ENCODE measurements at places on chromosomes 2 and 18.

- no peak for DNase-seq
Observed at GRCh38 chr2:116413659-116414058, 1400.8 kb upstream of the DDX18 start.

DNA sequence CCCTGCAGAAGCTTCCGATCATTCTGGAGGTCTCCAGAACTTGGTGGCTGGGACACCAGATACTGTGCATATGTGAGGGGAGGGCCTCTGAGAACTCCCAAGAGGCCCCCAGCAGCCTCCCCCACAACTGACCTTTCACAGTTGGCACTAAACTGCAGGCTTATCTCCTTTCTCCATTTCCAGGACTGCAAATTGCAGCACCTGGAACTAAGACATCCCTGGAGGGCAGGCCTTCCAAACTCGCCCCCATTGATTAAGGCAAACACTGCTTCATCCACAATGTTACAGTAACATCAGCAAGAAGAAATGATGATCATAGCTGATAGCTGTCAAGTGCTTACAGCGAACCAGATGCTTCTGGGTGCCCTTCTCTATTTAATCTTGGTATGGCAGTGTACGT is 67.9 kb downstream of the TGOLN2 start:
- no peak for DNase-seq

DNA sequence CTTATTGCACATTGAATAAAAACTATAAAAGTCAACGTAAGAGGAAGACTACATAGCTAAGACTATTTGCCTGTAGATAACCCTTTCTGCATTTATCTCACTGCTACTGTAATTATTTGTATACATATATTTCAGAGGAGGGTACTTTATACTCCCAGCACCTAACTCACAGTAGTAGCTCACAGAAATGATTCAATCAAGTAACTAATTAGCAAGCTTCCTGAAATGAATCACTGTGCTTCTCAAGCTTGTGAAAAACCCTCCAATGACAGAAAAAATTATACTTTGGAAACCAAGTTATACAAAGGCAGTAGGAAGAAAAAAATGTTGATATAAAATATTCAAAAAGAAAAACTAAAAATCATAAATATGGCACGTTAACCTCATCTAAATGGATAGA is 124.9 kb downstream of the NBAS start:
- no peak for DNase-seq

DNA sequence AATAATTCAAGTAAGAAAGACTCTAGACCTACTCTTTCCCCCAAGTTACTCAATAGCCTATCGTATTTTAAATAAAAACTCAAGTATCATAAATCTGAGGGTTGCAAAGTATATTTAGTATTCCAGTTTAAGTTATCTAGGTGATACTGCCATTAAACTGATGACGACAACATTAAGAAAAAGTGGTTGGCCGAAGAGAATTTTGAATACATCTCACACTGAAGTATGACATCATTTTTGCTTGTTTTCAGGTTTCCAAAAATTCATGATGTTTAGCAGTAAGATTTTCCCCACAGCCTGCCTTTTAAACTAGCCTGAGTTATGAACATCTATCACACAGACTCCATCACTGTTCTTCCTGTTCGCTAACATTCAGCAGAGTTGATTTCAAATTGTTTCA is 102.1 kb upstream of the RAB27B start:
- DNase-seq, result no peak

- DNase-seq, result no peak
Observed at GRCh38 chr2:177164131-177164530, 48.5 kb upstream of the HNRNPA3 start.

GRCh38 chr2:41990688-41991087 is 57.1 kb upstream of the PKDCC start:
- DNase-seq, result no peak
